NCI-H187 treated with DMSO at 0.1 percent for 48 hours (cell line): ENCODE measurements at places on chromosomes 11 and 22.

GRCh38 chr11:57162179-57162898 lies 19.4 kb upstream of the LRRC55 start:
- no peak for DNase-seq

DNA sequence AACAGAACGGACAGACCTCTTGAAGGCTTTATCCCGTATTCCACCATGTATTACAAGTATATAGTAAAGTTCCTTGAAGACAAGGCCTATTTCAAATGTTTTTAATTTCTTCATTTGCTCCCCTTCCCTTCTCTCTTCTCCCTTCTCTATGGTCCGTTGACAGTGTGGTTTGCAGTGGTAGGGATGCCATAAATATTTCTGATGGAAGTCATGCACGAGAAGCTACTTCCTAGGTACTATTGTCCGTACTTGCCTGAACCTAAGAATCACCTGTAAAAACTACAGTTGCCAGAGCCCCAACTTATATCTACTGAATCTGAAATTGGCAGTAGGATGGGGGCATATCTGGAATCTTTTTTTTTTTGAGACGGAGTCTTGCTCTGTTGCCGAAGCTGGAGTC lies 2.8 kb downstream of the PISD start:
- DNase-seq: no peak

DNA sequence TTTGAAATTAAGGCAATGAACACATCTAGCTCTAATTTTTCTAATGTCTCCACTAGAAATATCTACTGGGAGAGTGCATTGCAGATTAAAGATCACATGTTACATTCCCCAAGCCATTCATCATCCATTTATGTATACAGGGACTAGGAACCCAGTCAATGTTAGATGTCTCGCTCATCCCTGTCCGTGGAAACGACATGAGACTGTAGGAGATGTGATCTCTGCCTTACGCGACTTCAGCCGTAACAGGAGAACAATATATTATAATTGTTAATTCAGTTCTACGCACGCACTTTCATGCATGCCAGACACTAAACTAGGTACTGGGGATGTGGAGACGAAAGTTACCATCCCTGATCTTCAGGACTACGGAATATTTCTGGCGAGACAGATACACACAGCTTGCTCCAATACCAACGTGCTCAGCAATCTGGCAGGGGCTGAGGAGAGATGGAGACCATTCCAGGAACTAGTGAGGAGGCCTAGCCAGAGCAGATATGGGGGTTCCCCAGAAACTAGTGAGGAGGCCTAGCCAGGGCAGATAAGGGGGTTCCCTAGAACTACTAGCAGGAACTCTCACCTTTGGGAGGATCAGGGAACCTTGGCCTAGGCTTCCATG lies 706 bp downstream of the DCPS start:
- no peak for DNase-seq

DNA sequence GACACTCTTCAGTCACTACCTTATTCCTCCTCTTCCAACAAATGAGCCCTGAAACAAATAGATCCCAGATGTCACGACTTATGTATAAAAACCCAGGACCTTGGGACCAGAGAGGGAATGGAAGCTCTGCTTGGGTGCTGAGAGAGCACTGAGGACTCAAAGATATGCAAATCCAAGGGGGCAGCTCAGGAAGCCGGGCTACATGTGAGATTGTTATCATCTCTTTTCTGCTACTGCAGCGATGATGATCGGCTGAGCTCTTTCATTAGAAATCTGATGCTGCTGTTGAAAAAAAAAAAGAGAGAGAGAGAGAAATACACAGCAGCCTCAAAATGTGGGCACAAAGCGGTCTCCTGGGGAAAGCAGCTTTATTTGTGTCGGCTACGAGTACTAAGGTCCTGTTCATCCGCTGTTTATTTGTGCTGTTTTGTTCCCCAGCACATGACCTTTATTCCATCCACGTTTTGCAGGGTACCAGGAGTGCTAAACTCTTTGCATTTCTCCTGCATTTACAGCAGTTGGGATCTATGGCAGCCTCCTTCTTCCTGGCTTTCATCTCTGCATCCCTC lies 120.2 kb downstream of the TRIM29 start:
- DNase-seq: no peak

GRCh38 chr11:494761-495536 lies 12.1 kb downstream of the RNH1 start:
- no peak for DNase-seq

GRCh38 chr11:18081551-18081950 lies 24.3 kb downstream of the SAAL1 start:
- no peak for DNase-seq

DNA sequence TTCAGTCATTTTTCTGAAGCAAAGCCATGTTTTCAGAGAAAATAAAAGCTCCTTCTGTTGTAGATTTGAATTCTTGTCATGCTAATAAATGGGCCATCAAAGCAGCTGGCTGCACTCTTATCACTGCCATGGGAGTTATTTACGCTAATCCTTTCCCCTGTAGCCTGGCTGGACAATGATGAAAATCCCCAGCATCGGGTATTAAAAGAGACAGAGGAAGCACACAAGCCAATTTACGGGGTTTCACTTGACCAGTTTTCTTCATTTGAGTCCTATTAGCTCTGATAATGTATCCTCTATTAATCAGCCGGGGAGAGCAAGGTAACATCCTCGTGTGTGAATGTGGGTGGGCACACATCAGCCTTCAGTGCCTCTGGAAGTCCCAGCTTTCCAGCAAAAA lies 470.2 kb upstream of the API5 start:
- no peak for DNase-seq

- no peak for DNase-seq
These were observed 25.8 kb downstream of the KCNC1 start for GRCh38 chr11:17760102-17761029.
